Prostate gland (tissue), 2 donors: ENCODE measurements at places on chromosomes 12 and 14. TPM values are rescaled to one million over a fixed set of nuclear protein-coding genes. Genes with fewer than 3 reads are reported as not detected.

The HOXC5 gene
- total RNA-seq = 2.8 TPM

The FGD4 gene
- total RNA-seq = 49.3 TPM

The NID2 gene
- total RNA-seq = 6.9 TPM

The MIP gene
- total RNA-seq = not detected

The LRTM2 gene
- not detected for total RNA-seq

DNA sequence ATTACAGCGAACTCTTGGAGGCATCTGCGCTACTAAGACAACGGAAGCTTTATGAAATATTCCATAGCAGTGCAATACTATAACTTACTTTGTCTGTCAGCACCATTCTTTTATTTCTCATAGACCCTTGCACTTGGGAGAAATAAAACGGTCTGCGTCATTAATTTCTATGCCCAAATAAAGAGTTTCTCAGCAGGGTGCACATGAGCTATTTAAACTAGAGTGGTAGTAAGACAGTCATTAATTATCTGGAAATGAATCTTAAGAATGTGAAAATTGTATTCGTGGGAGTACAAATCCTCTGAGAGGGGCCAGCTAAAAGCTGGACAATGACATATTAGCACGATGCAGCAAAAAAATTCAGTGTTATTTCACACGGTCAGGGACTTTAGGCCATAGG, 903.4 kb upstream of the FOXG1 start:
- DNase-seq = no peak

DNA sequence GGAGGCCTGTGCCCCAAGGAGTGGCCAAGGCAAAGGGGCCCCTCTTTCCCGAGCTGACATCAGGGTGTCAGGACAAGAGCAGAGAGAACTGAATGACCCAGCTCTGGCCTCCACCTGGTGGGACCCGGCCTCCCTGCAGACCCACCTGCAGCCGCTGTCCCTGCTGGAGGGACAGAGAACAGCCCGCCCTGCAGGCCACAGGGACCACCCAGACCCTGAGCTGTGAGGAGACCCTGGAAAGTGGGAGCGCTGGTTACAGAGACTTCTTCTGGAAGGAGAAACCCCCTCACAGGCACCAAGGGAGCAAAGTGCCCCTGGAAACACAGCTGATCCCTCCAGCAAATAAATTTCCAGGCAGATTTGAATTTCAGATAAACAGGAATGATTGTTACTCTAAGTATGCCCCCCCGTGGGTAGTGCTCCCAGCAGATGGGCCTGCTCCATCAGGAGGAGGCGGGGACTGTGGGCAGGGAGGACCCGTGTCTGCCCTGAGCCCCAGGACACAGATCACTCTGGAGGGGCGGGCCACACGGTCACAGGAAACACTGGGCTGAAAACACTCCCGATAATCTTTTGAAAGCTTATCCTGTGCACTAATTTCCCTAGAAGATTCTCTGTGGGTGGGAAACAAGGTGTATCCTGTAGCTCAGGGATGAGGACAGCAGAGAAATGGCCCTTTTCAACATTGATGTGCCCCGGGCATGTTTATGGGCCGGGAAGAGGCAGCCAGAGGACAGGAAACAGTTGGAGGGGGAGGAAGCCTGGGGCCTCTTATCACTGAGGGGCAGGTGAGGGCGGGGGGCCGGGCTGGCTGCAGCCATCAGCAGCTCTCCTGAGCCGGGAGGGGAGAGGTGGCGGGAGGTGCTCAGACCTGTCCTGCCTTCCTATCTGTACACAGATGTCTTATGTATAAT, 276.0 kb downstream of the ADGRD1 start:
- DNase-seq = no peak

DNA sequence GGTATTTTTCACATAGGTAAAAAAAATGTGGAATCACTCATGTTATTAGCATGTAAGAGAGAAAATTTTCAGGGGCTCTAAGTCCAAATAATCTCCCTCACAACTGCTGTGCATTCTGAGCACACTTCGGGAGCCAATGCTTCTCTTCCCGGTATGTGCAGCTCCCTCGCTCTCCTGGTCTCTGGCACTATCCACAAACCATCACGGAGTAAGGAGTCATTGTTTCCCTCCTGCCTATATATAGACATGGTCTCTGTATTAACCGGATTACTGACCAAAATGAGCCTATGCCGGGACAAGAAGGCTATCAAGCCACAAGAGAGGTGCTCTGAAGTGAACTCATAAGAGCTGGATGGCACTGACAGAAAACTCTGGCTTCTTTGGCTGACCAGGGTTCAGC, 13.4 kb downstream of the HECTD4 start:
- no peak for DNase-seq

DNA sequence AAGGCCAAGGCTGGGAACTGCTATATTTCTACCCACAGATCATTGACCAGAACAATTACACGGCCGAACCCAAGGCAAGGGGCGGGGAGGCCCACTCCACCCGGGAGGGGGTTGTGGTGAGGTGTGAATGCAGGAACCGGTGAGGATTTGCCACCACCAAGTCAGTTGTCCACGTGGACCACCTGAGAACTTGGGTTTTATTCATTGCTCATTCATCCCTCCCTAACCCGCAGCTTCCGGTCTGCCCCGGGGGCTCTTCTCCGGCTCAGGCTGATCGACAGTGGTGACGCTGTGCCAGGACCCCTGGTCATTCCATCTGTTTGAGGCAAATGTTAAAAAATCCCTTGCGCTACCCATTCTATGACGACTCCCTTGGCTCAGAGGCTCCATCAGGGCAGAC, 127.7 kb upstream of the RTL1 start:
- DNase-seq = no peak

- no peak for DNase-seq
Measured at GRCh38 chr12:16096273-16096849, 181.1 kb downstream of the SLC15A5 start.

DNA sequence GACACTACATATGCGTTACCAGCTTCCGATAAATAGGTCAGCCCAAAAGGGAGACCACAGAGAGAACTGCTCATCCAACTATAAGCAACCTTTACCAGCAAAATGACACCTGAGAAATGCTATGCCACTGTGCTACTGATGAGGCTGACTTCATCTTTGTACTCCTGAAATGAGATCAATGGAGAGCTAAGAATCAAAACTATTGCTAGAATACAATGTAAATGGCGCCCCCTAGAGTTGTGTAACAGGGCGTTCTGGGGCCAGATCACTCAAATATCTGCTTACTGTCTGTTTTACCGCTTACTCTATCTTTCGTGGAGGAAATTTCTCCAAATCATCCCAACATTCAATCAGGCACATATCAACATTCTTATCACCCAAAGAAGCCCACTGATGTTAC, 4.6 kb downstream of the ZNF384 start:
- DNase-seq = no peak

DNA sequence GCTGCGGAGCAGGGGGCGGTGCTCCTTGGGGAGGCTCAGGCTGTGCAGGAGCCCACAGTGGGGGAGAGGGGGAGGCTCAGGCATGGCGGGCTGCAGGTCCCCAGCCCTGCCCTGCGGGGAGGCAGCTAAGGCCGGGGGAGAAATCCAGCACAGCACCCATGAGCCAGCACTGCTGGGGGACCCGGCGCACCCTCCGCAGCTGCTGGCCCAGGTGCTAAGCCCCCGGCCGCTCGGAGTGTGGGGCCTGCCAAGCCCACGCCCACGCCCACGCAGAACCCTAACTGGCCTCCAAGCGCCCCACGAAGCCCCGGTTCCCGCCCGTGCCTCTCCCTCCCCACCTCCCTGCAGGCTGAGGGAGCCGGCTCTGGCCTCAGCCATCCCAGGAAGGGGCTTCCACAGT, 145.6 kb upstream of the SEL1L start:
- DNase-seq = no peak

GRCh38 chr14:94125659-94126418, 3.6 kb downstream of the IFI27L2 start:
- no peak for DNase-seq
